Hair follicular keratinocyte (primary cell): ENCODE measurements at places on chromosomes 1 and 21. TPM values are rescaled to one million over a fixed set of nuclear protein-coding genes. Genes with fewer than 3 reads are reported as not detected.

LRRC39 gene
- total RNA-seq = not detected in 2 replicates

EVI5 gene
- 10.3 and 12.9 TPM in 2 replicates for total RNA-seq

OR2M4 gene
- total RNA-seq = not detected in 2 replicates

TRIM17 gene
- 1.4 TPM in 1 of 2 replicates, not detected in the other for total RNA-seq

ASCL5 gene
- not detected in 2 replicates for total RNA-seq

UTS2 gene
- not detected in 2 replicates for total RNA-seq

CYP4X1 gene
- not detected in 2 replicates for total RNA-seq

HCRTR1 gene
- not detected in 2 replicates for total RNA-seq

S100A7A gene
- under 0.01 TPM in 1 of 2 replicates, not detected in the other for total RNA-seq

FCRL4 gene
- not detected in 2 replicates for total RNA-seq

HHAT gene
- 1.4 and 2.4 TPM in 2 replicates for total RNA-seq

C1orf74 gene
- total RNA-seq = 6.0 and 11.0 TPM in 2 replicates

ANKRD35 gene
- total RNA-seq = 0.15 TPM in 1 of 2 replicates, not detected in the other

TNFSF18 gene
- total RNA-seq = 0.04 TPM in 1 of 2 replicates, not detected in the other

CHI3L1 gene
- 0.27 TPM in 1 of 2 replicates, not detected in the other for total RNA-seq

PSMA5 gene
- total RNA-seq = 50.7 and 75.7 TPM in 2 replicates

RGS5 gene
- 0.16 and 0.49 TPM in 2 replicates for total RNA-seq

LRRC38 gene
- total RNA-seq = not detected in 2 replicates

FCN3 gene
- not detected in 2 replicates for total RNA-seq

ZNHIT6 gene
- total RNA-seq = 8.5 and 11.2 TPM in 2 replicates

RAB3GAP2 gene
- total RNA-seq = 15.6 and 21.6 TPM in 2 replicates

KISS1 gene
- total RNA-seq = not detected in 2 replicates

DEPDC1 gene
- 7.5 and 21.8 TPM in 2 replicates for total RNA-seq

TRIM45 gene
- total RNA-seq = 1.6 and 2.7 TPM in 2 replicates

RIMKLA gene
- not detected in 2 replicates for total RNA-seq

NBPF6 gene
- total RNA-seq = not detected in 2 replicates

RUNX1 gene
- total RNA-seq = 10.3 and 17.9 TPM in 2 replicates

NUF2 gene
- 6.6 and 26.8 TPM in 2 replicates for total RNA-seq

FCRL5 gene
- not detected in 2 replicates for total RNA-seq

B3GALT2 gene
- not detected in 2 replicates for total RNA-seq

CD1C gene
- total RNA-seq = not detected in 2 replicates

CYP4A11 gene
- total RNA-seq = not detected in 2 replicates

RPTN gene
- not detected in 2 replicates for total RNA-seq

DISP1 gene
- 0.19 and 1.2 TPM in 2 replicates for total RNA-seq

CASZ1 gene
- 4.7 and 8.9 TPM in 2 replicates for total RNA-seq

AJAP1 gene
- total RNA-seq = 6.6 and 10.9 TPM in 2 replicates

PROK1 gene
- total RNA-seq = not detected in 2 replicates

SLC5A9 gene
- not detected in 2 replicates for total RNA-seq

WNT3A gene
- total RNA-seq = not detected in 2 replicates

ILDR2 gene
- not detected in 2 replicates for total RNA-seq

CLCA2 gene
- total RNA-seq = 158 and 251 TPM in 2 replicates

RUNX3 gene
- 0.15 TPM in 1 of 2 replicates, not detected in the other for total RNA-seq

GUCA2B gene
- total RNA-seq = not detected in 2 replicates
